ENCODE measurements at places on chromosomes 1 and 21.
A peak's percentile ranks its signal among the peaks of the same experiment; 100 is the strongest.

DNA sequence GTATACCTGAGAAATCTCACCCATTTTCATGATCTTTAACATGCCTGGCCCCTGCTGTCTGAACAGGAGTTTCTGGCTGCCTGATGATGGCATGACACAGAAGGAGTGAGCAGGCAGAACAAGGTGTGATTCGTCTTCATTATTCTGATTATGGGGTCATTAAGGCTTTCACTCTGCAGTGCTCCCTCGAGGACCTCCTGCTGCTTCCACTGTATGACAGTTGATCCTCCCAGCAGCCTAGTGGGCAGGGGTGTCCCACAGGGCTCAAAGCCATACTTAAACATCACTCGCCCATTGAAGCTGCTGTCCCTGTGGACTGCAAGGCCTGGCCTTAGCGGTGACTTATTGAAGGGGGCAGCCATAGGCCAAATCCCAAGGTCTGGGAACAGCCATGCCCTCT lies 12.7 kb upstream of the PARS2 start:
- no peak for DNase-seq

- DNase-seq: no peak
These were observed 68.8 kb downstream of the FBXO2 start for GRCh38 chr1:11585389-11585788.

DNA sequence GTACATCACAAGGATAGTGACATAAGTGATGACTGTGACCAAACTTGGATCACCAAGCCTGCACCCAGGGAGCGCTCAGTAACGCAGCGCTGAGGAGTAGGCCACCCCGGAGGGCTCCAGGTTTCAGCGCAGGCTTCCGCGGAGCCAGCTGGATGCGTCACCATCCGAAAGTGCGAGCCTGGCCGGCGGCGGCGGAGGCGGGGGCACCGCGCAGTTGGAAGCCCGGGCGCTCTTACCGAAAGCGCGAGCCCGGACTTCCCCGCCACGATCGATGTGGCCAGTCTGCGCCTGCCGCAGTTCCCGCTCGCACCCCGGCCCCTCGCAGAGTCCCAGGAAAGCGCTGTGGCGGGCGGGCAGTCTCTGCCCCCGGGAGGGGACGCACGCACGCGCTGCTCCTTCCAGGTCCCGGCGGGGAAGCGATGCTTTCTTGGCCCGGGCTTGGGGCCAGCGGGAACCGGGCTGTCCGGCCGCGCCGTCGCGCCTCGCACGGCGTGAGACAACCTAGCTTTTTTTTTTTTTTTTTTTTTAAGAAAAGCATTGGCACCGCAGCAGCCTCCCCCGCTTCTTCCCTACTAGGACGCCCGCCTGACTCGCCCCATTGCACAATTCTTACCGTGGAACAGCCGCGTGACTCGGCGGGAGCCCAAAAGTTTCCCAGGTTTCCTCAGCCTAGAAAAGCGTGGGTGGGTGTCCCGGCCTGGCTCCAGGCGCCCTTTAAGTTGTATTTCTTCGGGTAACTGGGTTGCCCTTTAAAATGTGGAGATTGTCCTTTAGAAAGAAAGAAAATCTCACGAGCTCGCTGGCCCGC lies 36.4 kb upstream of the JAK1 start:
- peak; percentile 62 for DNase-seq

- no peak for DNase-seq
These were observed 6.6 kb downstream of the SGIP1 start for GRCh38 chr1:66540434-66541032.

- DNase-seq: no peak
These were observed 32.0 kb downstream of the NTPCR start for GRCh38 chr1:232982238-232982944.

DNA sequence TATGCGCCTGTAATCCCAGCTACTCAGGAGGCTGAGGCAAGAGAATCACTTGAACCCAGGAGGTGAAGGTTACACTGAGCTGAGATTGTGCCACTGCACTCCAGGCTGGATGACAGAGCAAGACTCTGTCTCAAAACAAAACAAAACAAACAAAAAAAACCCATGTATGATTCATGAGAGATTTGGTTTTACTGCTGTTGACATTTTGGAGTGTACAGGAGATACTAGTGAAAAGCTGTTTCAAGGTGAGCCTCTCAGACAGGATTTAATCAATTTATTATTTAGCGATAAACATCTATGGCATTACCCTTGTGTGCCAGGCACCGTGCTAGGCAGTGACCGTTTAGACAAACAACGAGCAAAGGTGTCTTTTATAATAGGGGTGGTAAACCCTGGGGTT lies 16.5 kb downstream of the LHX4 start:
- DNase-seq: no peak

DNA sequence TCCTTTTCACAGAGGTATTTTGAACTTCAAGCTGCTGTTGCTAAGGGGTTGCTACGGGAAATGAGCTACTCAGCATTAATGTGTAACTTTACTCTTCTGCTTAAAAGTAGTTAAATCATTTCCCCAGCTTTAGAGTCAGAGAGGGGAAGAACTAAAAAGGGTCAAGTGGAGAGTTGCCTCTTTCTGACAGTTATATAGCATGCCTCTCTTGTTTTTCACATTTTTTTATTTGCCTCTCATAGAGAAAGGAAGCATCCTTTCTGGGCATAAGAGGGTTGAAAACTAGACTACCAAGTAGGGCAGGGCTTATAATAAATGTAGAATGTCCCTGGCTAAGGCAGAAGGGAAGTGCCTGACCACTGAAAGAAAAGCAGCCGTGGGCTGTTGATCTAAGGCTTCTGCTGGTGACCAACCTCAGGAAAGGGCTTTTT lies 10.1 kb upstream of the ELAVL4 start:
- no peak for DNase-seq

- no peak for DNase-seq
These were observed 878.6 kb upstream of the ADGRL4 start for GRCh38 chr1:79885101-79885500.

DNA sequence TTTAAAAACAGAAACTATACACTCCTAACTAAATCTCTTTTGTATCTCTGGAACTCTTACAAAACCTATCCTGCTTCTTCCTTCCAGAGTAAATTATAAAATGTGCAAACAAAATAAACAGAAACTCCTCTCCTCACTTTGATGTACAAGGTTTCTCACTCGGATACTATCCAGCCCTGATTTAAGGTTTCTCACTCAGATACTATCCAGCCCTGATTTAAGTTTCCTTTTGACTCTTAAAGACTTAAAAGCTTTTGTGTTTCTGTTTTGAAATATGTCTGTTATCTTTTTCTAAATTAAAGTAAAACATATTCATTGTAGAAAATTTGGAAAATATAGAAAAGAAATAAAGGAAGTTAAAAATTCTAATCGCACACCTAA lies 132.5 kb downstream of the CRB1 start:
- DNase-seq: no peak
